Right atrium auricular region (tissue), 2 donors: ENCODE measurements at places on chromosomes 2 and 18. TPM values are rescaled to one million over a fixed set of nuclear protein-coding genes. Genes with fewer than 3 reads are reported as not detected.

ZAP70 gene
- total RNA-seq = 0.86 TPM

LYG1 gene
- total RNA-seq = not detected

NR4A2 gene
- total RNA-seq = 8.9 TPM

CCDC74B gene
- 2.5 TPM for total RNA-seq

CNRIP1 gene
- 9.9 TPM for total RNA-seq

KCNE4 gene
- 4.0 TPM for total RNA-seq

ABCG8 gene
- not detected for total RNA-seq

DPP4 gene
- 6.8 TPM for total RNA-seq

PELI1 gene
- 10.9 TPM for total RNA-seq

MRO gene
- 2.6 TPM for total RNA-seq

GRCh38 chr2:98086491-98087446 lies at the start of gene VWA3B:
Gene VWA3B (plus strand): TSS chr2:98087167. CDS start chr2:98093093, 5,926 bp downstream.
- no peak for DNase-seq
- H3K36me3 ChIP-seq = no peaks in the 10 kb centered on the region
- no peaks in the 10 kb centered on the region for H3K27me3 ChIP-seq
- H3K4me1 ChIP-seq = no peaks in the 10 kb centered on the region

GRCh38 chr2:78754930-78755329 lies 270.6 kb upstream of the REG3G start:
- H3K27me3 ChIP-seq = no peaks in the 10 kb centered on the region
- no peaks in the 10 kb centered on the region for H3K4me1 ChIP-seq
- no peaks in the 10 kb centered on the region for H3K36me3 ChIP-seq
- H3K4me3 ChIP-seq = no peak overlapping the region
- DNase-seq = no peak
- no peak overlapping the region for H3K27ac ChIP-seq

GRCh38 chr2:226905718-226906117 lies 69.9 kb downstream of the RHBDD1 start:
- H3K27me3 ChIP-seq = no peaks in the 10 kb centered on the region

- no peak overlapping the region for H3K27ac ChIP-seq
- no peaks in the 10 kb centered on the region for H3K27me3 ChIP-seq
- DNase-seq = no peak
- H3K36me3 ChIP-seq = no peaks in the 10 kb centered on the region
- no peak overlapping the region for H3K4me3 ChIP-seq
Measured at GRCh38 chr2:121129692-121130091, 155.3 kb downstream of the TFCP2L1 start.

GRCh38 chr2:111967018-111967417 lies 68.6 kb downstream of the MERTK start:
- H3K4me1 ChIP-seq = no peaks in the 10 kb centered on the region
- H3K4me3 ChIP-seq = no peak overlapping the region
- no peak overlapping the region for H3K27ac ChIP-seq

GRCh38 chr2:104897515-104898184 lies 43.7 kb downstream of the POU3F3 start:
- no peak for DNase-seq
- no peaks in the 10 kb centered on the region for H3K4me1 ChIP-seq
- H3K27me3 ChIP-seq = no peaks in the 10 kb centered on the region

DNA sequence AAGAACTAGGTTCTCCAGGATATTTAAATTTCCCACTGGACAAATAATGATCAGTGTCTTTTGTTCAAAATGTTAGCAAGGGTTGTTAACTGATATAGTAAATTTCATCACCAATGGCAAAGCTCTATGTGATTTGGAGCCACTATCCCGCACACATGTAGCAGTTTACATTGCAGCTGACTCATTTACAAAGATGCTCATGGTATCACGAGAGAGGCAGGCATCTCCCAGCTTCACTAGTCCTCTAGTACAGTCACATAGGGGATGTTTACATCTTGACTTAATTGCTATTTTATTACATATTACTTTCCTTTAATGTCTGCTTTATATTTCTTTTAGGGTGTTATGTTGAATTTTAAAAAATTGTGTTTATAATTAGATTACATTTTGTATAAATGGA lies 30.7 kb downstream of the KCNE4 start:
- no peaks in the 10 kb centered on the region for H3K27me3 ChIP-seq
- H3K36me3 ChIP-seq = no peaks in the 10 kb centered on the region
- DNase-seq = no peak

GRCh38 chr2:23520256-23520655 lies 135.3 kb downstream of the KLHL29 start:
- peaks cover 4% of the 10 kb centered on the region for H3K4me1 ChIP-seq
- H3K27ac ChIP-seq = no peak overlapping the region
- H3K4me3 ChIP-seq = no peak overlapping the region
- no peak for DNase-seq
- no peaks in the 10 kb centered on the region for H3K27me3 ChIP-seq
- no peaks in the 10 kb centered on the region for H3K36me3 ChIP-seq

GRCh38 chr2:159270744-159271379 lies 15.6 kb downstream of the WDSUB1 start:
- no peaks in the 10 kb centered on the region for H3K4me1 ChIP-seq
- no peak overlapping the region for H3K4me3 ChIP-seq
- no peak overlapping the region for H3K27ac ChIP-seq
- peaks cover 8% of the 10 kb centered on the region for H3K36me3 ChIP-seq
- DNase-seq = no peak

DNA sequence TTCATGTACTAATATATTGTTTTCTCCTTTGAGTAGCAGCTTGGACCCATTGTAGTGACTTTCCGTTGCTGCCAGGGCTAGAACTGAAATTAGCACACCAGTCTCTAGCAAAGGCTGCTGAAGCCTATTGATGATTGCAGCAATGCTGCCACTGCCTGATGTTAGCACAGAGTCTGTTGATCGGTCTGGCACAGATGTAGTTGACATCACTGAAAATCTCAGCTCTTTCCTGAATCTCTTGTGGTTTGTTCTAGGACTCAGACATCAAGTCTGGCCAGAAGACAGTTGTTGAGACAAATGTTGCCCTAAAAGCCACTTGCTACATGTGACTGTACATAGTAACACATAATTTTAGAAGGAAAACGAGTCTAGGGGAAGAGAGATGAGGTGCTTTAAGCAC lies 47.2 kb downstream of the VAPA start:
- peaks cover 2% of the 10 kb centered on the region for H3K36me3 ChIP-seq
- H3K4me1 ChIP-seq = no peaks in the 10 kb centered on the region
- DNase-seq = no peak
- H3K27ac ChIP-seq = no peak overlapping the region

GRCh38 chr2:47485751-47486300 lies 82.9 kb downstream of the MSH2 start:
- no peak overlapping the region for H3K27ac ChIP-seq
- no peaks in the 10 kb centered on the region for H3K27me3 ChIP-seq
- H3K4me3 ChIP-seq = no peak overlapping the region
- no peak for DNase-seq
- H3K36me3 ChIP-seq = peaks cover 5% of the 10 kb centered on the region

DNA sequence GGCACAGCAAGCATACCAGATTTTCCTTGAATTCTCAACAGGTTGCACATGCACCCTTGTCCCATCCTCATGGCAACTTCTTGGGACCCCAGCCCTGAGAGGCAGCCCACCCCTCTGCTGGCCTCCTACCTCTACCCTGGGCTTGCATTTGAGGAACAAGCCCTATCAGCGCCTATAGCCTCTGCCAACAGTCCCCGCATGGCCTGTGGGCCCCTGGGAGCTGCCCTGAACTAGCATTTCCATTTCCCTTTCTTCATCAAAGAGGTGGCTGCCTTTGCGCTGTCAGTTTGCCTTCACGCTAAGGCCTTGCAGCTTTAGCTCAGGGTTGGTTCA lies 5.4 kb upstream of the ZAP70 start:
- no peaks in the 10 kb centered on the region for H3K27me3 ChIP-seq
- DNase-seq = no peak

- no peak for DNase-seq
- H3K4me1 ChIP-seq = peaks cover 34% of the 10 kb centered on the region
- no peak overlapping the region for H3K27ac ChIP-seq
- H3K4me3 ChIP-seq = no peak overlapping the region
Measured at GRCh38 chr2:33130054-33130447, 183.3 kb downstream of the LTBP1 start.

DNA sequence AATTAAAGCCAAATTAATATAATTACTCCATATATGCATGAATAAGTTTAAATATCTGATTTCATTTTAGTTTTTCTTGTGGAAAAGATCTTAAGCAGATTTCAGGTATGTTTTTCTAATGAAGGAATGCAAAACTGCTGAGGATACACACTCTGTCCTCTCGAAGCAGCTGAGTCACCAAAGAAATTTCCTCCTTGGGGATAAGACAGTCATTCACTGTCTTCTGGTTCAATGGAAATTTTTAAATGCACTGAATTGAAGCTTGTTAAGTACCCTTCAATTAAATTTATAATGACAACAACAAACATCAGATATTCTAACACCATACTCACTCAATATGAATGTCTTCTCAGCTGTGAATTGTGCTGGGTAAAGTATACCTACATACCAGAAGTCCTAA lies 101.5 kb upstream of the DNER start:
- H3K4me1 ChIP-seq = no peaks in the 10 kb centered on the region
- DNase-seq = no peak
- peaks cover 45% of the 10 kb centered on the region for H3K36me3 ChIP-seq
- no peaks in the 10 kb centered on the region for H3K27me3 ChIP-seq

GRCh38 chr2:98465456-98466226 lies 21.0 kb downstream of the INPP4A start:
- DNase-seq = peak; percentile 74
- H3K4me3 ChIP-seq = no peak overlapping the region
- no peaks in the 10 kb centered on the region for H3K36me3 ChIP-seq
- H3K4me1 ChIP-seq = no peaks in the 10 kb centered on the region
- peak overlapping the region; percentile 37 for H3K27ac ChIP-seq
- no peaks in the 10 kb centered on the region for H3K27me3 ChIP-seq

DNA sequence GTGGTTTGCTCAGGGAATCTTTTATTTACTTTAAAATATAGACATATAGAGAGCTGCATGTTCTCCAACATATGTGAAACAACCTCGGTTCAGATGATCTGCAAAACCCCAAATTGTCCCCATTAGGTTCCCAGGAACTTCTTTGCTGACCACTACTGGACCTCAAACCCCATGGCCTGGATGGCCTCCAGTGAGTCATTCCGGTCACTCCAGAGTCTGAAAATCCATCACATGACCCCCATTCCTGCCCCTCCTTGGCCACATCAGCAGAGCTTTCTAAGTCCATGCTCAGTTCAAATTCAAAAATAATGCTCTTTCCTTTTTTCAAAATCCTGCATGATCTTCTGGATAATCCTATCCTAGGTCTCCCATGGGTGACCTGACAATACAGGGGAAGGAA lies 271.0 kb downstream of the TNS1 start:
- no peak for DNase-seq
- no peaks in the 10 kb centered on the region for H3K27me3 ChIP-seq
- H3K27ac ChIP-seq = no peak overlapping the region
- H3K4me3 ChIP-seq = no peak overlapping the region
- H3K36me3 ChIP-seq = no peaks in the 10 kb centered on the region
- no peaks in the 10 kb centered on the region for H3K4me1 ChIP-seq

DNA sequence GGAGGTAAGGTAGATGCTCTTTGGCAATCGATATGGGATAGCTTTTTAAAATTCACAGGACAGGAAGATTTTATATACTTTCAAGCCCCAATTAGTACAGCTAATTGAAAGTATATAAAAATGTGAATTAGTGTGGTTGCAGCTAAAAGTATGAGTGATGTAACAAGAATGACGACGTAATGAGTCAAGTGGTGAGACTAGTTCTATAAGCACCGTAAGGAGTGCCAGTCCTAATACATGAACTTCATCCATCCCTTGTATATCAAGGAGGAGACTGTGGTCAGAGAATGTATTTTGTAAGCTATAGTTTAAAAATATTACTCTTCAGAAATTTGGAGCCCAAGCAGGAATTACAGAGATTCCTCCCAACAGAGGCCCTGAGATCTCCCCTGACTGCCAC lies 25.8 kb downstream of the DNAJC27 start:
- H3K4me1 ChIP-seq = no peaks in the 10 kb centered on the region
- H3K27ac ChIP-seq = no peak overlapping the region
- no peak for DNase-seq
- no peak overlapping the region for H3K4me3 ChIP-seq
- peaks cover 20% of the 10 kb centered on the region for H3K36me3 ChIP-seq
- no peaks in the 10 kb centered on the region for H3K27me3 ChIP-seq

DNA sequence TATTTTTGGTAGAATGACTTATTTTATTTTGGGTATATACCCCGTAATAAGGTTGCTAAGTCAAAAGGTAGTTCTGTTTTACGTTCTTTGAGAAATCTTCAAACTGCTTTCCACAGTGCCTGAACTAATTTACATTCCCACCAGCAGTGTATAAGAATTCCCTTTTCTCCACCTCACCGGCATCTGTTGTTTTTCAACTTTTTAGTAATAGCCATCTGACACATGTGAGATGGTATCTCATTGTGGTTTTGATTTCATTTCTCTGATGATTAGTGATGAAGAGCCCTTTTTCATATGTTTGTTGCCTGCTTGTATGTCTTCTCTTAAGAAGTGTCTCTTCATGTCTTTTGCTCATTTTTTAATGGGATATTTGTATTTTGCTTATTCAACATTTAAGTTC lies 215.2 kb upstream of the TFPI start:
- no peak overlapping the region for H3K4me3 ChIP-seq
- H3K27me3 ChIP-seq = no peaks in the 10 kb centered on the region
- H3K4me1 ChIP-seq = no peaks in the 10 kb centered on the region
- DNase-seq = no peak
- H3K27ac ChIP-seq = no peak overlapping the region
- H3K36me3 ChIP-seq = no peaks in the 10 kb centered on the region

DNA sequence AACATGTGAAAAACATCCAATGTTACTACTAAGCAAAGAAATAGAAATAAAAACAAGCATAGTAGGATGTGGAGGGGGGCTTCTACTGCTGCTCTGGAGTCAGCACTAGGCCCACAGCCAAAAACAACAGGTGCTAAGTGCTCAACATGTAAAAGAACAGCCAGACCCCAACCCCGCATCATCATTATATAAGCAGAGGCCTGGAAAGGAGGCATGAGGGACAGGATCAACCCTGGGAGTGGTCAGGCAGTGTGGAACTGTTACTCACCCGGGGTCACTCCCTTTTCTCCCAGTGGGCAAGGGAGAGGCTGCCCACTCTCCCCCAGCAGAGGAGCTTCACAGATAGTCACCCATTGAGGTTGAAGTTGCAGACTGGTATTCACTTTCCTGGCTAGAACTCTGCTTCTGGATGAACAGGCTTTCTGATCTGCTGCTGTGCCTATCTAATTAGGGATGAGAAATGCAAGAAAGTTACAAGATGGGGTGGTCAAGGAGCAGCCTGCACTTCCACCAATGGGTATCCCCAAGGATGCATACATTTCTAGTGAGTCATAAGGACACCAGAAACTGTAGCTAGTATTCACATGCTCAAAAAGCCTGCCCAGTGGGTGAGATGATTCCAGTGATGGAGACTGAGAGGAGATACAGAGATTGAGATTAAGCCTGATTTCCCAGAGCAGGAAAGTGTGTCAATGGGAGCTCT lies 480.1 kb upstream of the TCF4 start:
- DNase-seq = no peak
- no peaks in the 10 kb centered on the region for H3K4me1 ChIP-seq
- no peak overlapping the region for H3K4me3 ChIP-seq
- H3K27ac ChIP-seq = no peak overlapping the region
- H3K27me3 ChIP-seq = no peaks in the 10 kb centered on the region

- no peak overlapping the region for H3K27ac ChIP-seq
- H3K36me3 ChIP-seq = no peaks in the 10 kb centered on the region
- no peak overlapping the region for H3K4me3 ChIP-seq
- no peaks in the 10 kb centered on the region for H3K4me1 ChIP-seq
- no peaks in the 10 kb centered on the region for H3K27me3 ChIP-seq
- DNase-seq = no peak
Measured at GRCh38 chr2:218202266-218202665, 14.7 kb upstream of the ARPC2 start.

- no peaks in the 10 kb centered on the region for H3K27me3 ChIP-seq
- H3K4me1 ChIP-seq = peaks cover 29% of the 10 kb centered on the region
- no peak overlapping the region for H3K4me3 ChIP-seq
Measured at GRCh38 chr18:26456070-26456491, 92.3 kb downstream of the KCTD1 start.
